ENCODE measurements at places on chromosomes 7 and 10.

DNA sequence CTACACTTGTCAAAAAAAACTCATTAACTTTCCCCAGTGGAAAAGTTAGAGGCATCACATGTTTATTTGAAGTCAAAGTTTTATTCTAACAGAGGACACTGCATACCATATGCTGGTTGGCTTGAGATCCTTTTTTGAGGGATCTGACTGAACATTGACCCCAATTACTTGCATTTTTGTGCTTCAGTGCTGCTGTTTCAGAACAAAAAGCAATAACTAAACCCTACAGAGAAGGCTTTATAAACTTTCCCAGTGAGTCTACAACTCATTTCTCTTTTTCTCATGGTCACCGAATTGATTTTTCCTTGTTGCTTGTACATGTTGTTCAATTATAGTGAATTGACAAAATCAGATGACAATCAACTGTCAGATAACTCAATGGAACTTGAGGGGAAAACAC is 69.3 kb upstream of the PHYHIPL start:
- no peak for DNase-seq

DNA sequence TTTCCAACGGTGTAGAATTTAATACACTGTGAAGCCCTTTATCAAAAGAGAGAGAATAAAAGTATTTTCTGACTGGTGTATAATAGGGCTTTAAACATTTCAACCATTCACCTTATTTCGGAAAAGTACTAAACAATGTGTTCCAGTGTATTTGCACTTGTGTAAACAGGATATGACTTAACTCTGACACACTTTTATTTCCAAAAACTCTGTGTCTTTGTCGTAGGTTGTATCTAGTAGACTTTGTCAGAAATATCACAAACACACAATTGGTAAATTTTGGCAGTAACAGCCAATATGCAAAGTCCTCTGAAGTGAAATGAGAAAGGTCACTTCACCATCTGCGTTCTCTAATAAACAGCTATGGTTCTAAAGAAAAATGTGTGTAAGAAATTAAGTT is 10.3 kb upstream of the TSPAN13 start:
- DNase-seq, result no peak

GRCh38 chr7:33232632-33233145 is 103.3 kb downstream of the BBS9 start:
- no peak for DNase-seq

- DNase-seq, result no peak
Measured at GRCh38 chr10:27659786-27660185, 85.8 kb downstream of the MKX start.

DNA sequence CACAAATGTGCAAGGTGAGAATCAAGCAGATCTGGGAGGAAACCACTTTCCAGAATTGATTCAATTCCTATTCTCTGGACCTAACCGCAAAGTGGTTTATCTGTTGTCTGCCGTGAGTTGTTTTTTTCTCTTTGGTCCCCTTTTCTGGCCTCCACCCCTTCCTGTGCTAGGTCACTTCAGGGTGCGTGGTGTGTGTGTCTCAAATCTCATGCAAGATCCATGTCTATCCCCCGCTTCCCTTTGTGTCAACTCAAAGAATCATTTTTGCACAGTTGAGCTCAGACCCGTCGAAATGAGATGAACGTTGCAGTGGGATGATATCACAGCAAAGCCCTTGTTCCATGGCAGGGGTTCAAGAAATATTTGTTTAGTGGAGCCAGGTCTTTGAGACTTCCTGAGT is 184.5 kb downstream of the GATA3 start:
- no peak for DNase-seq

DNA sequence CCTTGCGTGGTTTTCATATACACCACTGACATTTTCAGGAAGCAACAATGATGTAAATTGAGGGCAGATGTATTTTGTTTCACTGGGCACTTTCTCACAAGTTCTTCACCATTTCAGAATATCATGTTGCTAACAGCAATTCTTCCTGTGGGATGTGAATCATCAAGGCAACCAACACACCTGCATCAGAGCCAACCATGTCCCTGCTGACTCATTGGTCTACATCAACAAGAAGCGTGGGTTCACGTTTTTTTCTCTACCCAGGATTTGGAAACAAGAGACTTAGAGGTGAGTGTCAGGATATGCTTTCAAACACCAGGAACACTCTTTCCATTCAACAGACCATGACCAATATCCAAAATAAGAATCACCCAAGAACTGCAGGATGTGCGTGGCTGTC is 203.9 kb downstream of the TEX36 start:
- no peak for DNase-seq

DNA sequence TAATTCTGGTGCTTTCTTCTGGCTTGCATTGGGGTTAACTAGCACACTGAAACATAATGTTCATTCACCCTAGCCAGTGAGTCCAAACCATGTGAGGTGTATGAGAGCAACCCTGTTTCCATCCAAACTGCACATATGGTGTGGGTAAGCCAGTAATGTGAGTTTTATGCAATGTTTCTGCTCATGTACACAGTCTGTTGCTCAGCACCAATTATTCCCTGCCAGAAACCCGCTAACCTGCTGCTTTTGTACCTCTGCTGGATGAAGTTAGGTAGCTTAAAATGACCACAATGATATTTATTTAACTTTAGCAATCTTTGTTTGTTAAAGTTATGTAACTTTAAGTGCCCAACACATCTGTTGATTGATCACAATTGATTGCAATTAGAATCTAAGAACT is 93.7 kb upstream of the RPA3 start:
- no peak for DNase-seq

DNA sequence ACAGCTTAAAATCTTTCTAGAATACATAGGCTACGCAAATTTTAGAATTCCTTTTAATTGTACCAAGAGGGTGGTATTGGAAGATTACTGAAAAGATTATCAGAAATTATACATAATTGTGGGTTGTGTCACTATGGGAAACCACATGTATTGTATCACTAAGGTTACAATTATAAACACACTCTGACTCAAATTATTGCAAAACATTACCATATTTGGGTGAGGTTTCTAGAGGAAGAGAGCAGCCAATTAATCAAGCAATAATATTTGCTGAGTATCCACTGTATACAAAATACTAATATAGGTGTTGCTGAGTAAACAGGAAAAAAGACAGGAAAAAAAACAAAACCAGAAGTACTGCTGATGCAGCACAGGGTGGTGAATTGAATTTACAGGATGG is 3.1 kb upstream of the CAPZA2 start:
- DNase-seq, result no peak

DNA sequence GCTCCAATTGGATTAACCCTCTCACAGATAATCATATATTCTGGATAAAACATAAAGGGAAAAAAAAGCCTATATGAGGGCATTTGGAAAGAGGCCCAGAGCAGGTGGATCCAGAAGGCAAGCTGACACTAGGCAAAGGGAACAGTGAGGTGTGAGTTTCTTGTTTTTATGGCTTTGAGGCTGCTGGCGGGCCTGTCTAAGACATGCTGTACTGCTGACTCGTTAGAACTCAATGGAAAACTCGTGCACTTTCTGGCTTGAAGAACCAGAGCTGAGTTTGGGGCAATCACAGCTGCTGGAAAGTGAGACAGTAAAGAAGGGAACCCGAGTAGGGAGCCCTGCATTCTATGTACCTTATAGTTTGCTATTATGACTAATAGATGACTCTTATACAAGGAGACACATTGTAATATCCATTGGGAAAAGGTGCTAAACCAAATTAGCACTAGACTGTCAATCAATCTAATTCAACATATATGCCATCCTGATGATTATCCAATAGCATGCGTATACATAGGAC is 637.1 kb downstream of the GATA3 start:
- DNase-seq, result no peak

DNA sequence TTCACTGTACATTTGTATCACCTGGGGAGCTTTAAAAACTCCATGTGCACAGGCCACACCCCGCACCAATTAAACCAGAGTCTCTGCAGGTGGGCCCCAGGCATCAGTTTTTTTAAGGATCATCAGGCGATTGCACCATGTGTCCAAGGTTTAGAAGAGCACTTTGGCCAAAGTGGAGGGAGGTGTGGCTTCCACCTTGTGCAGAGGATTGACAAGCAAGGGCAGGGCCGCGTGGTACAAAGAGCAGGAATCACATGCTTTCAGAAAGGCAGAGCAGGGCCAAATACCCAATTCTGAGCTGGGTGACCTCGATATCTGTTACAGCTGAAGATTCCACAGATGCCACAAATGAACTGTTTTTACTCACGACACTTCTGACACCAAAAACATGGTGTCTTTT is 52.4 kb downstream of the NOC3L start:
- no peak for DNase-seq

GRCh38 chr7:157768198-157768597 is 431.4 kb downstream of the DNAJB6 start:
- DNase-seq, result no peak

DNA sequence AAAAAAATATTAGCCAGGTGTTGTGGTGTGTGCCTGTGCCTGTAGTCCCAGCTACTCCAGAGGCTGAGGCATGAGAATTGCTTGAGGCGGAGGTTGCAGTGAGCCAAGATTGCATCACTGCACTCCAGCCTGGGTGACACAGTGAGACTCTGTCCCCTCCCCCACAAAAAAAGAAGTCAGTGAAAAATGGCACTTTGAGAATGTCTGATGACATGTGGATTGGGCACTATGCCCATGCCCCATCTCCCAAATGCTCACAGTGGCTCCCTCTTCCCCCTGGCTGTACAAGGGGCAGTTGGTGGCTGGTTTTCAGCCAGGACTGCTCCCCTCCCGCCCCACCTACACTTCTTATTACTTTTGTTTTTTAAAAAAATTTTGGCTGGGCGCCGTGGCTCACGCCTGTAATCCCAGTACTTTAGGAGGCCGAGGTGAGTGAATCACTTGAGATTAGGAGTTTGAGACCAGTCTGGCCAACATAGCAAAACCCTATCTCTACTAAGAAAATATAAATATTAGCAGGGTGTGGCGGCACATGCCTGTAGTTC is 26.1 kb downstream of the IL15RA start:
- DNase-seq, result no peak

DNA sequence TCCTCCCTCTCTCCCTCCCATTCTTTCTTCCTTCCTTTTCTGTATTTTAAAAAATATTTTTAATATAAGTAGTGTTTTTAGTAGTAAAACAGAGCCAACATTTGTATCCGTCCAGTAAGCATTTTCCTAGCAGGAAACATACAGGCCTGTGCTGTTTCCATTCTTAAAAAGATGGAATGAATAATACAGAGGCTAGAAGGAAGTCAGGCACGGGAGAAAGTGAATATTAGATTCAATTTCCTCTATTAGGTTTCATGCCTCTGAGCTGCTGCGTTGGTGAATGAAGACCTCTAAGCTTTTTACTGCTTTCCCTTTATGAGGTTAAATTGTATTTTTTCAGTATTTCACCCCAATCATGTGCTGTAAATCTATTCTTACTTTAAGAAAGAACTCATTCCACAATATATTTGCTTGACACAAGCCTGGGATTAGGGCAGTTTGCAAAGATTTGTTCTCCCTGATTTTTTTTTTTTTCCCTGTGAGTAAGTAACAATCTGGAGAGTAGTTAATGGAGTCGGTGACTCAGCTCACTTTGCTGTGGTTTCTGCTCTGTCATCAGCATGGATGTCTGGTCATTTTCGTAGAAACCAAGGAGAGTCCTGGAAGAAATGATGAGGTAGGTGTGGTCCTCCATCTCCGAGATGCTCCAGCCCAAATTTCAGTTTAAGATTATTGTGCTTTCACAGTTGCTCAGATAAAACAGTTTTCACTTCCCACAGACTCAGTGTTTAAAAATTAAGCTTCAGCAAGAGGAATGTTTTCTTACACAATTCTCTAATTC is 76.1 kb upstream of the PITRM1 start:
- no peak for DNase-seq

DNA sequence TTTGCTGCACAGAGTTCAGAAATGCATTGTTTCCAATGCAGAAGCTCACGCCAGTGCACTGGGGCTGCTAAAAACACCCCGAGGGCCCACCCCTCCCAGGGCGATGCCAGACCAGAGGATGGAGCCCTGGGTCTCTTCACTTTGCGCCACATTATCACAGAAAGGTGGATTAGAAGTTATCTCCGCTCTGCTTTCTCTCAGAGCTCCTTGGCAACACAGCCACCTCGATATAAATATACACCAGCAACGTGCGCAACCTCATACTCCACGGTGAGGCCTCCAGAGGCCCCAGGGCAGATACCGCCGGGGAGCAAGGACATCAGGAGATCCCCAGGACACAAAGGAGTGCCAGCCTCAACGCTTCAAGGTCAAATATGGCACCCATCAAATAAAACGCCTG is 121.0 kb upstream of the TBX20 start:
- DNase-seq, result no peak

GRCh38 chr10:70560511-70560941 is 42.0 kb downstream of the PRF1 start:
- DNase-seq, result no peak

DNA sequence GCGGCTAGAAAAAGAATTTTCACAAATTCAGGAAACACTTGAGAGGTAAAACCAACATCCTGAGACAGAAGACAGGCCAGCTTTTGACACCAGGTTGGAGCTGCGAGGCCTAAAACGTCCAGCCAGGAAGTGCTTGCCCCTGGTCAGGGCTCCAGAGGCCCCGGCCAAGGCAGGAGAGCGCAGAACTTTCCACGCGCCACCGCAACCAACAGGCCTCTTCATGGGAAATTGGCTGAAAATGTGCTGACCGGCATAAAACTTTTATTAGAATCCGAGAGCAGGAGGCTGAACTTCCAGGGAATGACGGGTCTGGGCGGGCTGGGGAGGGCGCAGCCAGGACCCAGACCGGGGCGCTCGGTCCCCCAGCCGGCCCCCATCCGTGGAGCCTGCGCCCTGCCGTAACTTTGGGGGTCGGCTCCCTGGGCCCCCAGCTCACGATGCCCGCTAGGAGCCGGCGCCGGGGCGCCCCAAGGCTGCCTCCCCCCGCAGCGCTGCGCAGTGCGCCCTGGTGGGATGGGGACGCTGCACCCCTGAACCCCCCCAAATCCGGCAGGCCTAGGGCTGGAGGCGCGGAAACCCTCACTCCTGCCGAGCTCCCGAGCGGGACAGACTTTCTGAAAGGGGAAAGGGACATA is 414.0 kb upstream of the MKI67 start:
- no peak for DNase-seq

- no peak for DNase-seq
Measured at GRCh38 chr7:66571568-66571967, 57.1 kb upstream of the KCTD7 start.

DNA sequence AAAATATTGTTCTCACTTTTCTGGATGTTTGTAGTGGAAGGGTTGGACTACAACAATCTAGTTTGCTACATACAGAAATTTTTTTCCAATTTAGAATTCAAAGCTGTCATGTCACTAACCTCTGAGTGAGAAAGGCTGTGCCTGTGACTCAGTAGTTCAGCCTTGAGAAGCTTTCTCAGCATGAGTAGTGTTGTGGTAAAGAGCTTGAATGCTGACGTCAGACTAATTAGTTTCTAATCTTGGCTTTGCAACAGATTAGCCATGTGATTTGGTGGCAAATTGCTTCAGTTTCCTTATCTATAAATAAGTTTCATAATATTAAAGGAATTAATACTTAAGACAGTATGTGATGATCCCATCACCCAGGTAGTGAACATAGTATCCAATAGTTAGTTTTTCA is 83.8 kb downstream of the ABCA13 start:
- no peak for DNase-seq

GRCh38 chr7:130418306-130418705 is 22.5 kb downstream of the CEP41 start:
- DNase-seq, result no peak

Data from stimulated activated CD4-positive, alpha-beta T cell treated with anti-CD3 and anti-CD28 coated beads, Interleukin-1b, Interleukin-23, amount 100 ng/mL, for 4 hours (primary cell).